ENCODE measurements at places on chromosomes 13 and 19. TPM values are rescaled to one million over a fixed set of nuclear protein-coding genes. Genes with fewer than 3 reads are reported as not detected.
A peak's percentile ranks its signal among the peaks of the same experiment; 100 is the strongest.

GRCh38 chr19:7515110-7515644 lies 726 bp upstream of the ZNF358 start:
- no peak for DNase-seq

DNA sequence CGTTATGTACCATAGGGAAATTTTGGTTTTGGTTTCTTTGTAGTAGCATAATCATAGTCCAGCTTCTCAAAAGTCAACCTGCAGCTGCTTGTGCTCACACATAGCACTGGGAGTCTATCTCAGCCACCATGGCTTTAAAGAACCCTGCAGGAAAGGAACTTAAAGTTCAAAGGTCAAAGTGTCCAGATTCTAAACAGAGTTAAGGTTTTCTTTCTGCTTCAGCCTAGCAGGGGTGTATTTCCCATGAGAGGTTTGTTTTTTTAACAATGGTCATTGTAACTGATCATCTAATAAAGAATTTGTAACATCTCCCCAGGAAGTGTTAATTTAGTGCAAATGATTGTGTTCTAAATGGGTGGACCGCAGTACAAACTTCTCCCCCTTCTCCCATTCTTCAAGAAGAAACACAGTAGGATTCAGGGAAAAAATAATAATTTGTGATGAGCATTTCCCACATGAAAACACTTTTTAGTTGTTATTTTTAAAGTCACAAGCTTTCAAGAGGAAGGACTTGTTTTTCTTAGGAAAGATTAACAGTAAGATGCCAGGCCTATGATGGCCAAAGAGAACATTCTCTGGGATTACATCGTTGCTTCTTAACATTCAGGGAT lies 168.0 kb downstream of the EFNB2 start:
- DNase-seq: no peak

DNA sequence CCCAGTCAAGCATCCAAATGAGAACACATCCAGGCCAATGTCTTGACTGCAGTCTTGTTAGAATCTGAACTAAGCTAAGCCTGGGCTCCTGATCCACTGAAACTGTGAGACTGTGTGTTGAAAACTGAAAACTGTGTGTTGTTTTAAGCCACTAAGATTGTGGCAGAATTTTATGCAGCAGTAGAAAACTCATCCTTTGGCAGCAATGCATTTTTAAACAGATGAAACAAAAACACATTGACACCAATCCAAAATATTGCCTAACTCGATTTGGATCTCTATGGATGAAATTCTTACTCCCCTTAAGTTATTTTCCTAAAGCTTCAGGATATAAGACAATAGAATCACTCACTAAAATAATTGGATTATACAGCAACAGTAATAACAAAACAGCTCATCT lies 202.3 kb upstream of the KLF12 start:
- DNase-seq: no peak

DNA sequence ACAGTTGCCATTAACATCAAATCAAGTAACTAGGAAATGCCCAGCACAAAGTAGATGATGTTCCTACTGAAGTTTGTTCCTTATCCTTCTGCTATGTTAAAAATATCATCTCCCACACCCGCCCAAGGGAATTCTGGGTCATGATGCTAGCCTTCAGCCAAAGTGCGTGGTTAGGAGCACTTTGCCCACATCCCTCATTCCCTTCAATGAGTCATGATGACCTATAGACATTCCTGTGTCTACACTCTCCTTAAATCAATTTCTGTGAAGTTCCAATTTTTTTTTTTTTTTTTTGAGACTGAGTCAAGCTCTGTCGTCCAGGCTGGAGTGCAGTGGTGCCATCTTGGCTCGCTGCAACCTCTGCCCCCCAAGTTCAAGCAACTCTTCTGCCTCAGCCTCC lies 17.0 kb downstream of the RXFP2 start:
- no peak for DNase-seq

GRCh38 chr13:20473139-20473538 lies 52.5 kb downstream of the CRYL1 start:
- no peak for DNase-seq

DNA sequence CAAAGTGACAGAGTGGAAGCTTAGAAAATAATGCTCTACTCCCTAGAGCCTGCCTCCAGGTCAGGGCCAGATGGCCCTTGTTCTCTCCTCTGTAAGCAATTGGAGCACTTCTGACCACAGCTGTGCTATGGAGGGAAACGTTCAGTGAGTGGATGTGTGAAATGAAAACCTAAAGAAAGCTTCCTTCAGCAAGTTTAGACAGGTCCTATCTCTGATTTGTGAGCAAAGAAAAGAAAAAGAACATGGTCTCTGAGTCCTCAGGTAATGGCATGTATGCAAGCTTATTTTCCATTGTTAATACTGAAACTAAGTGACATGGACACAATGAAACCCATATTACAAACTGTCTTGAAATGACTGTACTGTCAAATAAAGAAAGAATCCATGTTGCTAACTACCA lies 1486.8 kb downstream of the EFNB2 start:
- no peak for DNase-seq

GRCh38 chr13:79866436-79866835 lies 385.5 kb downstream of the NDFIP2 start:
- no peak for DNase-seq

GRCh38 chr19:37718304-37718703 lies 1.3 kb downstream of the ZNF607 start:
- DNase-seq: no peak

DNA sequence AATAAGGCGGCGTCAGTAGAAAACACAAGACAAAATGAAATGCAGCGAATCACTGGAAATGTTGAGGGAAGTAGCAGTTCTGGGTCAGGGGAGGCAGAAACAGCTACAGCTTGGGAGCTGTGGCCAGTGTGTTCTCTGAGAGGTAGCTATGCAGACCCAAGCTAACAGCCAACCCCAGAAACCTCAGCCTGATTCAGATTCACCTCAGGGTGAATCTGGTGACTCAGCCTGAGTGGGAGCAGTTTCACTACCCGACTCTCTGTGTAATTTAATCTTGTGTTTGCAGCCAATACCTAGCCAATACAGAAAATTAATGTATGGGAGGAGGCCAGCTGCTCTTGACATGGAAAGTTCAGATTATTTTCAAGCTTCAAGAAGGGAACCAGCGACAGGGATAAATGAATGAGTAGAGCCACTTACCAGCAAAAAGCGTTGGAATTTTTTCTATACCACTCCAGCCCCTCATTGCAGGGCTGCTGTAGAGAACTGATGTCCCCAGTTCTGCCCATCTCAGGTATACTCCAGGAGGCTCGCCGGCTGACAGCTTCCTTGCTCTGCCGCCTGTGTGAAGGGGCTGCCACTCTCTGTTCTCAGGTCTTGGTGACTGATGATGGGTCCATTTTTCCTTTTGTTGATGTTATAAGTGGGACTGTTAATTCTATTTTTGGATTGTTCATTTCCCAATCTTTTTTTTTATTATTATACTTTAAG lies 8.9 kb downstream of the IGFL3 start:
- no peak for DNase-seq

DNA sequence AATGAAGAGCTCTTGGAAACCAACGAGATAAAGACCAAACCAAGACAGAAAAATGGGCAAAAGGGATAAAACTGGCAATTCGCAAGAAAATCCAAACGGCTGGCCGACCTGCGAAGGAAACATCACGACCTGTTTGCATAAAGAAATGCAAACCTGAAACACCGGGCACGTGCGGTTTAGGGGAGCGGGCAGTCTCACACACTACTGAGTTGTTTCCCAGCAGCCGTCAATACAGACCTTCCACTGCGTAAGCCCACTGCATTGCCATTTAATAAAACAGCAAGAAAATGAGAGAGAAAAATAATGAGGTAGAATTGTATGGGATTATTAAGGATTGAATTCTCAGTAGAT lies 642 bp upstream of the PEG3 start:
- DNase-seq: no peak

DNA sequence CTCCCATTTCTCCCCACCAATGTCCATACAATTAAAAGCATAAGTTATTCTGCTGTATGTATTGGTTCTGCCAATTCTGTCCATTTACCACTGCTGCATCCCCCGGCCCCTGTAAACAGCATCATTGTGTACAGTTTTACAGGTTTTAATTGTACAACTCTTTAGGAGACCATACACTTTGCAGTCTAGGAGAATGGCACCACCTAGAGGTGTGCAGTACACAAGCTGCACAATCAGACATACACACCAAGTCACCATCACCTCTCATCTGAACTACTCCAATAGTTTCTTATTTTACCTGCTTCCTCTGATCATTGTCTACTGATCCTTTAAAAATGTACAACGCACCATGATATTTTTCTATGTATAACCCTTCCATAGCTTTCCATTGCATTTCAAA lies 855.9 kb upstream of the KLHL1 start:
- no peak for DNase-seq

DNA sequence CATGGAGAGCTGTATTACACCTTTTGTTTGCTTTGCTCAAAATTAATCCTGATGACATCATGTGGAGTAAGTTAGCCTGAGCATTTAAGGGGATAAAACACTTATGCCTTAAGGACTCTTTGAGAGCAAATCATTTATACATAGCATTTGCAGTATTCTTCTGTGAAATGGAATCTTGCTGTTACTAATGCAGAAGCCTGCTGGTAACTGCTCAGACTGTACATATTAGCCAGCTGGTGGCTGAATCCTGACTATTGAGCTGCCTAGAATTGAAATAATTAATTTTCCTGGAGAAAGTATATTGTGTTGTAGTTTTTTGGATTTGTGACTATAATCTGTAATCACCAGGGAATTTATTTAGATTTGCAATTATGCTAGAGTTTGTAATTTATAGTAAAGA lies 363.2 kb downstream of the GPC6 start:
- no peak for DNase-seq

GRCh38 chr13:100532090-100532766 lies 56.4 kb downstream of the GGACT start:
- peak; percentile 67 for DNase-seq

GRCh38 chr13:73522937-73523336 lies 464.1 kb downstream of the KLF5 start:
- no peak for DNase-seq

DNA sequence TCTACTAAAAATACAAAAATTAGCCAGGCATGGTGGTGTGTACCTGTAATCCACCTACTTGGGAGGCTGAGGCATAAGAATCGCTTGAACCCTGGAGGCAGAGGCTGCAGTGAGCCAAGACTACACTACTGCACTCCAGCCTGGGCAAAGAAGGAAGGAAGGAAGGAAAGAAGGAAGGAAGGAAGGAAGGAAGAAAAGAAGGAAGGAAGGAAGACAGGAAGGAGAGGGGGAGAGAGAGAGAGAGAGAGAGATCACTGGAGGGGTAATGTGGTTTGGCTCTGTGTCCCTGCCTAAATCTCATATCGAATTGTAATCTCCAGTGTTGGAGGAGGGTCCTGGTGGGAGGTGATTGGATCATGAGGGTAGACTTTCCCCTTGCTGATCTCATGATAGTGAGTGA lies 165.5 kb downstream of the KCTD15 start:
- no peak for DNase-seq

- DNase-seq: no peak
These were observed 2.0 kb downstream of the ZSCAN1 start for GRCh38 chr19:58035863-58036262.

DNA sequence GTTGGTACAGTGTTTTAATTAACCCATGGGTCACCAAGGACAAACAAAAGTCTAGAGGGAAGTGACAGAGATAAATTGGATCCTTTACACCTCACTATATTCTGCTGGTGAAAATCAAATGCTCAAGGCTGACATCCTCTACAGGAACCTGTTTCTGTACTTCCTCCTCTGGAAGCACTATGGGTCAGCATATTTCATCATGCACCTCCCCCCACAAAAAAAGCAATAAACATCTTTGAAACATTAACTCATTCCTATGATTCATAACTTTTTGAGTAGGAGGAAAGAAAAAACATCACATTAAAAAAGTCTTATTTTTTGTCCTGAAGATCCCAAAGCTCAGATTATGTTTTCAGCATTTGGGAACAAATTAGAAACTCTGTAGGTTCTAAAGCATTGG lies 588.3 kb upstream of the SGCG start:
- DNase-seq: no peak

DNA sequence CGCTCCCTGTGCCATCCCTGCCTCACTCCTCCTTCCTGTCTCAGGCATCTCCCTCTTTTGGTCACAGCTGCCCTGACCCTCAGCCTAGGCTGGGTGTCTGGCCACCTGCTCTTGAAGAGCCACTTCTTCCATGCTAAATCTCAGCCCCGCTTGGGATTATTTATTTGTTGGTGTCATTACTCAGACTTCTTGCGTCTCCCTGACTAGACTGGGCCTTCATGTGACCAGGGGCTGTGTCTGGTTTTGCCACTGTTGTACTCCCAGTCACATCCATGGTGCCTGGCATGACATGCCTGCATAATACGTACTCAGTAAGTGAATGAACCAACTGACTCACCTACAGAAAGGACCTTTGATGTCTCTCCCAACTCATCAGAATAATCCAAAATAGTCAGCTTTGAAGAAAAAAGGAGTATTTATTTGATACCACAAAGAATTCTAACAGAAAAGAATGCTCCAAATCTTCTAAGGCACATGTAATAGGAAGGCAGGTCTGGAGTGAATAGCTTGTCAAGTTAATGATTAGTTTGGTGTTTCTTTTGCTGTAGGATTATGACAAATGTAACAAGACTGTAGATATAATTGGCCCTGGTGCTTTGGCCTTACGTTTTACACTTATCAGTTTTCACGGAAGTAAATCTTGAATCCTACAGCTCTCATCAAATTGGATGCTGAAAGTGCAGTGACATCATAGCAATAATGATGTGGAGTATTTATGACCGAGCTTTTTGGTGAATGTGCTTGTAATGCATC lies 84.0 kb downstream of the ALOX5AP start:
- no peak for DNase-seq

GRCh38 chr13:34522808-34523207 lies 419.3 kb upstream of the NBEA start:
- no peak for DNase-seq

- peak; percentile 64 for DNase-seq
These were observed 37.4 kb upstream of the GAS6 start for GRCh38 chr13:113901231-113901630.

- no peak for DNase-seq
These were observed 1.7 kb upstream of the PRX start for GRCh38 chr19:40414542-40415535.

- no peak for DNase-seq
These were observed 10.3 kb upstream of the POSTN start for GRCh38 chr13:37608750-37609339.

GRCh38 chr19:19098703-19099632 lies 35.2 kb downstream of the SLC25A42 start:
- no peak for DNase-seq

- DNase-seq: no peak
These were observed 51.7 kb upstream of the RAP2A start for GRCh38 chr13:97382276-97382675.

DNA sequence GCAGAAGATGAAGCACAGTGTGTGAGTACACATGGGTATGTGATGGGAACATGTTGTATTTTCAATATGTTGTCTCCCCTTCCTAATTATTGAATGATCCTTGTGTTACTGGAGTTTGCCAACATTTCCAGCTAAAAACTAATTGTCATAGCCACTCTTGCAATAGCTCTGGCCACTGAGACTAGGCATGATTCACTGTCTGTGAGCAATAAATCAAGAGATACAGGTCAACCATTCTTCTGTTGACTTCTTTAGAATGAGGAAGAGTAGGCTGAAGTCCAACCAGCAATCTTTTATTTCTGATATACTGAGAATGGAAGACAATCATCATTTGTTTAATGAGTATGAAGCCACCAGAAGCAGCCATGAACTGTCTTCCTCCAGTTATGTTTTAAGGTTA lies 413.9 kb downstream of the SLITRK5 start:
- DNase-seq: no peak

The RNF225 gene
- 1.0 TPM for total RNA-seq

The ZNF682 gene
- 16.2 TPM for total RNA-seq

The PNMA8C gene
- total RNA-seq: 0.10 TPM

The CD70 gene
- total RNA-seq: 0.74 TPM

The PLIN5 gene
- 1.2 TPM for total RNA-seq

The ZNF805 gene
- total RNA-seq: 16.8 TPM

The ZNF135 gene
- 13.1 TPM for total RNA-seq
